ENCODE measurements at places on chromosomes 2 and 18. TPM values are rescaled to one million over a fixed set of nuclear protein-coding genes. Genes with fewer than 3 reads are reported as not detected.
A peak's percentile ranks its signal among the peaks of the same experiment; 100 is the strongest.

The SCYGR4 gene
- polyA plus RNA-seq: 0.57 TPM

The LONRF2 gene
- polyA plus RNA-seq: 35.1 TPM

GRCh38 chr2:30230497-30231211, 680 bp upstream of the LBH start:
- peak; percentile 92 for DNase-seq

The GCG gene
- polyA plus RNA-seq: not detected

GRCh38 chr2:217568289-217568971, 434.4 kb downstream of the TNS1 start:
- no peak for DNase-seq

- no peak for DNase-seq
These were observed 78.1 kb downstream of the TWIST2 start for GRCh38 chr2:238925816-238926521.

DNA sequence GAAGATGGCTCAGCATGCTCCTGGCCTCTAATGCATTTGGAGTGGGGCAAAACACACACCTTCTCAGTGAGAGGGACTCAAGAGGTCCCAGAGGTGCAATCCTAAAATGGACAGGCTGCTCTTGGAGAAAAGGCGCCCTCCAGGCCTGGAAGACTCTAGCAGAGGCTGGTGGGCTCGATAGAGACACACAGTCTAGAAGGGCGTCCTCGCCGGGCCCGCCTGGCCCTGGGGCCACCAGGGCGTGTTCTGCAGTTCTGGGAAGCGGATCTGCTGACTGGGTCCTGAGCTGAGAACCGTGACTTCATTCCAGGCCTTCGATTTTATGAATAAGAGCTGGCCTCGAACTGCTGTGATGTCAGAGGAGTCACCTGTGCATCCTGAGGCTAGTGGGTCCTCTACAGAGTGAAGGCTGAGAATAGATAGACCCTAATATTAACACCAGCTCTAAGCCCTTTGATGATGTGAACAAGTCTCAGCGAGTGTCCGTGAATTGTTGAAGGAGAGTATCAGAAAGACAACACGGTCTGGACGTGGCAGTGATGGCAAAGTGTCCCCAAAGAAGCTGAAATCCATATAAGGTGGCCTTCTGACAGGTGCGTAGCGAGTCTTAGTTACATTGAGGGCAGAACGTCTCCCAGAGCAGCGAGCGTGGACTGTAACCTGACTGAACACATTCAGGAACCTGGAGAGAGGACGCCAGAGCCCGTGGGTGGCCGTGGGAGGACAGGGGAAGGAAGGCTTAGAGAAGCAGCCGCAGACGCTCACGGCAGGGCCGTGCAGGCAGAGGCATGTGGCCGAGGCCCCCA, 136.9 kb downstream of the PTGR3 start:
- DNase-seq: no peak

The ELOA2 gene
- polyA plus RNA-seq: not detected

DNA sequence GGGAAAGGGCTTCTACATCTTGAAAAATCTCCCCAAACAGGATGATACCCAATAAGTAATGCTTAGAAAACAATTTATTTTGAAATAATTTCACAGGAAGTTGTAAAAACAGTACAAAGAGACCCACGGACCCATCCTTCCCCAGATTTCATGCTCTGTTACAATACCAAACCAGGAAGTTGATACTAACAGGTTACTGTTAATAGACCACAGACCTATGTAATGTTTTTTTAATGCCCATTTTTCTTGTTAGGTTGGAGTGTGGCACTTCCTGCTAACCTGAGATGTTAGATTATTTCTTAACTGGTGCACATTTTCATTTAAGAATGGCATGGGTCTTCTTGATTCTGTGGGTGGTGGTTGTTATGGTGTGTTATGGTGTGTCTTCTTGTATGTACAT, 21.4 kb upstream of the MGAT5 start:
- DNase-seq: no peak

GRCh38 chr2:195537811-195538210, 119.2 kb upstream of the SLC39A10 start:
- DNase-seq: no peak

DNA sequence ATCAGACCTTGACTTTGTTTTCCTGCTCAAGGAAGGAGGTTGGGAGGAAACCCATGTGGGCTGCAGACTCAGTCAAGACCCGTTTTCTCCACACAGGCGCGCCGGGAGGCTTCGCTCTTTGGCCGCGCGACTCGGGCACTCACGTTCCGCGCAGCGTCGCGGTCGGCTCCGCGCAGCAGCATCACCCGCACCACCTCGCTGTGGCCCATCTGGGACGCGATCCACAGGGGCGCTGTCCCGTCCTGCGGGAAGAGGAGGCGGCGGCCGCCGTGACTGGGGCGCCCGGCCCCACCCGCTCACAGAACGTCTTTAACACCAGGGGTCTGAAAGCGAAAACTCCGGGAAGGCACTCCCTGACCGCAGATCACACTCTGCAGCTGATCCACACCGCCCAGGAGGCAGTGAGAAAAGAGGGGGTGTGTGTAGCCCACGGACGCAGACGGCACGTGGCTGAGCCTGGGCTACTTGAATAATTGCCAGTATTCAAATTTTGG, 33.1 kb upstream of the NPC1 start:
- no peak for DNase-seq

GRCh38 chr2:119311371-119311770, 55.3 kb downstream of the C2orf76 start:
- no peak for DNase-seq

The CAPN14 gene
- polyA plus RNA-seq: 0.63 TPM

GRCh38 chr2:170679607-170680079, 35.5 kb upstream of the SP5 start:
- no peak for DNase-seq

GRCh38 chr2:96642564-96643360, at the start of gene FER1L5:
Gene FER1L5 (plus strand): TSS chr2:96642764. CDS start chr2:96642837, 73 bp downstream.
- DNase-seq: peak; percentile 44

The CYTIP gene
- polyA plus RNA-seq: 0.54 TPM
